ENCODE measurements at places on chromosomes 5 and 9.

DNA sequence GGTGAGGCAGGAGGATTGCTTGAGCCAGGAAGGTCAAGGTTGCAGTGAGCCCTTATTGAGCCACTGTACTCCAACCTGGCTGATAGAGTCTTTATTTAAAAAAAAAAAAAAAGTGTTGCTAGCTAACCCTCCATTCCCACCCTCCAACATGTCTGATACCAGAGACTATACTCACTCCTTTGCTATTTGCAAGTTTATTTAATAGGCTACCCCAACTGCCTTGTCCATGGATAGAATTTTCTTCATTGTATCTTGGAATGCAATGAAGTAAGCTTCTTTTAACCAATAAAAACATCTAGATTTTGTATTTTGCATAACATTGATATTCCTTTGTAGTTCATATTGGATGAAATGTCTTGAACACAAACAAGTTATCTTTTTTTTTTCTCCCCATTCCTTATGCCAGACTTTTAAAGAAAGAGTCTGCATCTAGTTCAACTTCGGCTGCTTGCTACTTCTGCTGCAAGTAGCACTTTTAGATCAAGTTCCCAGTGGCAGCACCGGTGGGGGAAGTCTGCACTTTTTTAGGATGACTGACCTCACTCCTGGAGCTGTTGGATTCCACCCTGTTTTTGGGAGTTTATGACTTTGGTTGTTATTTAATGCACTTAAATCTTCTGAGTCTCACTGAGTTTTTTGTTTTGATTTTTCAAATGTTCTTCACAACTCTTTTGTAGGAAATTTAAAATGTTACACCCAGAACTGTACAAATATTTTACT is 112.5 kb downstream of the UHRF2 start:
- DNase-seq, result peak; percentile 26

DNA sequence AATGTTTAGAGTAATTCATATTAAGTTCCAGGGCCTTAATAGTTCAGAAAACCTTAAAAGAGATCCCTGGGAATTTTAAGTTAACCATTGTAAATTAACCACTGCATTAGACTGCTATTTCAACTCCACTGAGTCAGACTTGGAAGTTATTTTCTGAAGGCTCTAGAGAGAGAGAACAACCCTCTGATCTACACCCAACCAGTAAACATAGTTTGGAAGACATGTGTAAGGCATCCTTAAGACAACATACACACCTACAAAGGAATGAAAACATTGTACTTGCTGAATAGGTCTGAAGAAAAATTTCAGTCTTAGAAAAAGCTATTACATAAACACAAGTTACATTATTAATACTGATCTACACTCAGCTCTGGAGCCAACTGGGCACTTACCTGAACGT is 158.2 kb upstream of the FST start:
- no peak for DNase-seq

DNA sequence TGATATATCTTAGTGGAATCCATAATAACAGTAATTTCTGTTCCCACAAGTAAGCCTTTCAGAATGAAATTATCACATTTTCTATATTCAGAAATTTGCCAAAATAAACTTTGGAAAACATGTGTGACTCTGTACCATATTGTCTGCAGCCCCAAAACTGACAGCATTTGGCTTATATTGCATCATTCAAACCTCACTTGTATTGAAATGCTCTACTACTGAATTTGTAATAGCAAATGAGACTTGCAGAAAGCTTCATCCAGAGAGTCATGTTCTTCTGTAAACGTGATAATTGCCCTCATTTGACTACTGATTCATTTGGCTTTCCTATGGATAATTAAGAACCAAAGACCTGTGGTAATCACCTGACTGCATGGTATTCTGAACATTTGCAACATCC is 1249.5 kb upstream of the CDH18 start:
- DNase-seq, result no peak

DNA sequence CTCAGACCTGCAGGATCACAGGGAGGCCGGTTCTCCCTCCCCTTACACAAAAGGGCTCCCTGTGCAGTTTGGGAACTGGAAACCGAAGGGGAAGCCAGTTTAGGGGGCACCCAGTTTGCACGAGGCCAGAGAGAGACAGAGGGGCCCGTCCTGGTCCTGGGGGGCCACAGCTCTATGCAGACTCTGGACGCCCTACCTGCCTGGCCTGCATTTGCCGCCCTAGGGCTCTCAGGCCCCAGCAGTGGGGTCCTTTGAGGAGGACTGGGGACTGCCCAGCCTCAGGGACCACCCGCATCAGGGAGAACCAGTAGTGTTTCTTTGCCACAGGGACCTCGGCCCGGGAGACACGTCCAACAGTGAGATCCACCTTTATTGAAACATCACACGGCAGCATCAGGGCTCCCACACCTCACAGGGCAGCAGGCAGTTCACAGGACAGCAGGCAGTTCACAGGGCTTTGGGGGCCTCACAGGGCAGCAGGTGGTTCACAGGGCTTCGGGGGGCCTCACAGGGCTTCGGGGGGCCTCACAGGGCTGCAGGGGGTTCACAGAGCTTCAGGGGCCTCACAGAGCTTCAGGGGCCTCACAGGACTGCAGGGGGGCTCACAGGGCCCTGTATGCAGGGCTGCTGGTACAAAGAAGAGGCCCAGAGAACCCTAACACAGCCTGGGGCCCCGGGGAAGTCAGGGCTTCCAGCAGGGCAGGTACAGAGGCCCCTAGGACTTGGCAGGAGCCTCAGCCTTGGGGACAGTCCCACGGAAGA is 648 bp upstream of the NSMF start:
- no peak for DNase-seq

- no peak for DNase-seq
Measured at GRCh38 chr5:89694026-89694550, 715.5 kb downstream of the CETN3 start.

DNA sequence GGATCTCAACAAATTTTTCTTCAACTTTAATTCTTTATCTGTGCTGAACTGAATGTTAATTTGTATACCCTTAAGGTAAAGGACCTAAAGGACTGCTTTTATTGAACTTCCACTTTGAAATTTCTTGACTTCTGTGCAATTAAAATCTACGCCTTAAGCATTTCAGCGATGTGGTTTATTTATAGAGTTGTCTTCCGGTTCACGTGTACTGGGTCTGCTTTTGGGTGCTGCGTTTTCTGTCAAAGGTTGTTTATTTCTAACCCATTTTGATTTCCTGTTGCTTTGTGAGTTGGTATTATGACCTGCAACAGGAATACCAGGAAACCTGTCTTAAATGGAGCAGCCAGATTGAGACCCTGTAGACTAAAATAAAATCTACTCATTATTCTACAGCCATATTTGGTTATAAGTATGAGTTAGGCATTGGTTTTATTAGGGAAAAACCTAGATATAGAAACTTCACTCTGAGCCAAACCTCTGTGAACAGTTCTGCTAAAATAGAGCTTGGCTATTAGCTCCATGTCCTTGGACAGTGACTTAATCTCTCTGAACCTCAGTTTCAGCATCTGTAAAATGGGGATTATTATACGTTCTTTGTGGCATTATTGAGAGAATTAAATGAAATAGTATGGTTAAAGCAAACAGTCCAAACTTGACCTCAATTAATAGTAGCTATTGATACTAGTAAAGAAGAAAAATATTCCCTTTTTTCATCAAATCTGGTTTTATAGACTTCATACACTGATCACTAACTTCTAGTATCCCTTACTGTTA is 3.5 kb downstream of the MRRF start:
- no peak for DNase-seq

DNA sequence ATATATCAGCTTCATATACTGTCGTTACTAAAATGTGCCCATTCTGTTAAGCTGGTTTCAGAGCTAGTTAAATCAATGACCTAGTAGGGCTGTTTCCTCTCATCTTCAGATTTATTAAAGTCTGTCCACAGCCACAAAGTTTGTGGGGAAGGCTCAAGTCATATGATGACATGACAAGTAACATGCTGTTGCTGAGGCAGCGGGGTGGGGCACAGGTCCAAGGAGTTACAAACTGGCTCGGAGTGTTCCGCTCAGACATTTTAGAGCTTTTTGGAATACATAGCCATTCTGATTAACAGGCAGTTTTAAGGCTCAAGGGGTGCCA is 2.7 kb upstream of the ANP32B start:
- DNase-seq, result no peak

GRCh38 chr5:141846031-141846430 is 32.2 kb downstream of the PCDH1 start:
- peak; percentile 56 for DNase-seq

DNA sequence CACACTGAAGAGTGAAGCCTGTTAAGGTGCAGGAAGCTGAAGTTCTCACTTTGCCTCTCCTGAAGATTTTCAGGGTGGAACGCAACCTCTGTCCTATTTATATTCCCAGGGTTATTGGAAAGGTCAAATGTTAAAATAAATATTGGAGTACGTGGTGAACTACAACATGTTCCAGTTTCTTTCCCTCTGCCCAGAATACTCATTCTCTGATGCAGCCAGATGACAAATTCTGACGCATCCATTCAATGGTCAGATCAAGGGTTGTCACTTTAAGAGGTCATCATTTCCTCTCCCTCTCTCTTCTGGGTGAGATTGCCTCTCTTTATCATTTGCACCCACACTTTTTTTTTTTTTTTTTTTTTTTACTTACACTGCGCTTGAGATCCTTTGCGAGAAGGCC is 277.1 kb downstream of the BRINP1 start:
- no peak for DNase-seq

- DNase-seq, result no peak
Measured at GRCh38 chr9:84493284-84493947, 152.9 kb upstream of the SLC28A3 start.

DNA sequence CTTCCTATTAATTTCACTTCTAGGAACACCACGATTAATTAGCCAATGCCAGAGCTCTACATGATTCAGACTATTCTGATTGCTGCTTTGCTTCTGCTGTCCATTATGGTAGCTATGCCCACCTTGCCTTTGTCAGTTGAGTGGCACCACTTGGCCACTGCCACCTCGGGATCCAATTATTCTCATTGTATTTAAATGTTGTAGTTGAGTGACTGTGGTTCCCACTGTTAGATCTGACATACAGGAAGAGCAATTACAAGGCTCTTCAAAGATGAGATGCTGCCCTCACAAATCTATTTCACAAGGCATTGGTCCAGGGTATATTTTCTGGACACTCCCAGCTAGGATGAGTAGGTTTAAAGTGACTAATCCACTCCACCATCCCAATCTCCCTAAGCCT is 864.5 kb upstream of the EDIL3 start:
- DNase-seq, result no peak

DNA sequence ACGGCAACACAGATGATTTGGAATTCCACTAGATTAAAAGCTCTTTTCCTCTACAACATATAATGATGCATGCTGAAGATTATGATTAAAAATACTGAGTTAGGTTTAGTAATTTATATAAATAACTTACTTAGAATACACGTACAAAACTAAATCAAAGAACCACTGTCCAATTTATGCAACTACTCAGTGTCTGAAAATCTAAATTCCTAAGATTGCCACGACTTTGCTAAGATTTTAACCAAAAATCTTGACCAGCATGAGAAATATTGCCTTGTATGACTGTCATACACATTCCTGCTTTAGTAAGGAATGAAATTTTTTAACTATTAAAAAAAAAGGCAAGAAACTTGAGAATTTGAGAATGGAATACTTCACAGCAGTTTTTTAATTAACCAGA is 292.4 kb downstream of the ZNF608 start:
- peak; percentile 3 for DNase-seq

DNA sequence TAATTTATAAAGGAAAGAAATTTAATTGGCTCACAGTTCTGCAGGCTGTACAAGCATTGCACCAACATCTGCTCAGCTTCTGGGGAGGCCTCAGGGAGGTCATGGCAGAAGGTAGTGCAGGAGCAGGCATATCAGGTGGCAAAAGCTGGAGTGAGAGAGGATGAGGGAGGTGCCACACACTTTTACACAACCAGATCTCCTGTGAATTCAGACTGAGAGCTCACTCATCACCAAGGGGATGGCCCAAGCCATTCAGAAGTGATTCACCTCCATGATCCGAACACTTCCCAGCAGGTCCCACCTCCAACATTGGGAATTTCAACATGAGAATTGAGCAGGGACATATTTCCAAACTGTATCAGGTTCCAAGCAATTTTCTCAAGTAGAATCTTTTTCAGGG is 84.7 kb upstream of the BRINP1 start:
- DNase-seq, result no peak

GRCh38 chr5:107919361-107919760 is 248.6 kb upstream of the EFNA5 start:
- peak; percentile 6 for DNase-seq

DNA sequence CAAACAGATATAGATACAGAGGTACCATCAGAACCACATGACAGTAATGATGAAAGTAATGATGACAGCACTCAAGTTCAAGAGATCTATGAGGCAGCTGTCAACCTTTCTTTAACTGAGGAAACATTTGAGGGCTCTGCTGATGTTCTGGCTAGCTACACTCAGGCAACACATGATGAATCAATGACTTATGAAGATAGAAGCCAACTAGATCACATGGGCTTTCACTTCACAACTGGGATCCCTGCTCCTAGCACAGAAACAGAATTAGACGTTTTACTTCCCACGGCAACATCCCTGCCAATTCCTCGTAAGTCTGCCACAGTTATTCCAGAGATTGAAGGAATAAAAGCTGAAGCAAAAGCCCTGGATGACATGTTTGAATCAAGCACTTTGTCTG is 69.2 kb downstream of the VCAN start:
- no peak for DNase-seq

DNA sequence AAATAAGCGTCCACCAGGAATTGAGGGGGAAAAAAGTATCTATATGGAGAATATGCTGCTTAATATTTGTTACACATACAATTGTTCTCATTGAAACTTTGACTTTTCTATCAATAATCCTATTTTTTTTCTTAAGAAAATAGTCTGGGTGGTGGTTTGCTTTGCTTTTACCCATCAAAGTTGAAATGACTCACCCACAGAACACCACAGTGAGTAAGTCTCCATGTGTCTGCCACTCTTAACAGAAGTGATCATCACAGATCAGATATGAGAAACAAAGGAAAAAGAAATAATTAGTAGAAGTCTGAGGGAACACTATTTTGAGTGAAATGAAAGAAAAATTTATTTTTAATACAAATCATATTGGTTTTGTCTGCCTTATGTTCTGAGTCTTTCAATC is 742.8 kb downstream of the CDH9 start:
- no peak for DNase-seq

- no peak for DNase-seq
Measured at GRCh38 chr9:71270554-71270953, 149.1 kb upstream of the TRPM3 start.

- DNase-seq, result peak; percentile 28
Measured at GRCh38 chr9:21730899-21731298, 71.5 kb upstream of the MTAP start.

GRCh38 chr5:32908641-32909040 is 197.5 kb downstream of the NPR3 start:
- peak; percentile 47 for DNase-seq

All from amniotic epithelial cell (primary cell).